ENCODE measurements at places on chromosomes 5 and 9.

DNA sequence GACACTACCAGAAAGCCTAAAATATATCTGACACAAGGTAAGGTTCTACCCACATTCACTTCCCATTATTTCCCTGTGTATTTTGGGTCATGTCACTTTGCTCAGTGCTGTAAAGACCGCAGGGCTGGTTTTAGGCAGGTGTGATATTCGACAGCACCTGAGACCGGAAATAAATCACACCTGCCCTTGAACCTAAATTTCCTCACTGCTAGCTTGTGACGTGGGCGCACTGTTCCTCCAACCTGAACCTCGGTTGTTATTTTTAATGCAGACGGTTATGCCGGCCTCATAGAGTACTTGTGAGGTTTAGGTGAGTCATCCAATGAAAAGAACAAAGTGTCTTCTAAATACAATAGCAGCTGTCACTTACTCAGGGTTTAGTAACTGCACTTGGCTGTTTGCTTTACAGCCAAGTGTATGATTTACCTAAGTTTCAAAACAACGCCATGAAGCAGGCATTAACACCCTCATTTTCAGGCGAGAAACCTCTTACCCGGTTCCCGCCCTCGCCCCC lies 20.7 kb upstream of the ZNF782 start:
- DNase-seq, result no peak

DNA sequence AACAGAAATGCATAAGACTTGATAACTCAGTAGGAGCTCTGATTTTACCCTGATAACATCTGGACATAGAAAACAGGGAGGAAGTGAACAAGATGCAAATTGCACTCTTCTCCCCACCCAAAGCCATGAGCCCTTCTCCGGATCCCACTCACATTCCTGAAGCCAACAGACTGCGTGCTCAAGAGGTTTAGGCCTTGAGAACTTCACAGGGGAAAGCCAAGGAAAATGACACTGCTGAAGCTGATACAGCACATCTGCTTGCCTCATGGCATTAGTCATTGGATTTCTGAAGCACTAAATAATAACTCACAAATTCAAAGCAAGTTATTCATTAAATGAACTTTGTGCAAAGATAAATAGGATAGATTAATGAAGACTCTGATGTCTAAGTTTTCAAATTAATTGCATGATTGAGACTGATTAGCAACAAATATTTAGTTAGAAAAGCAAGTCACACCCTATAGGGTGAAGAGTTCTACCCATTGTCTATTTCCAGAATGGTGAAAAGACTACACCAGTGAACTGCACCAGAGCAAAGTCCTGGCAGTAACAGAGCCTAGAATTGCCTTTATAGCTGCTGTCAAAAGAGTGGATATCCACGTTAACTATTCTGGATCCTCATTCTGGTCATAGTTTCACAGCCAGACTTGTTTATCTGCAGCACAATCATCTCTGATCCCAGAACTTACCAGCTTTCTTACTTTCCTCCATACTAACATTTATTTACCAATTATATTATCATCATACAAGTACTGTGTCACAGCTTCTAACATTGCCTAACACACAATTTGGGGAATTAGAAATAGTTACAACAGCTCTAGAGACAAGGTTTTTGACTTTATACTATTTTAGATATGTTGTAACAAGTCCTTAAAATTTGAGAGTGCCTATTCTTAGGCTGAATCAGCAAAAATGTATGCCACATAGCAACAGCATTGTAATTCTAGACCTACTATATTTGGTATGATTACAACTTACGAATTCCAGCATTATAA lies 432.1 kb upstream of the RGMB start:
- DNase-seq, result no peak

GRCh38 chr9:76610011-76610352 lies 151.0 kb downstream of the GCNT1 start:
- DNase-seq, result peak; percentile 78

DNA sequence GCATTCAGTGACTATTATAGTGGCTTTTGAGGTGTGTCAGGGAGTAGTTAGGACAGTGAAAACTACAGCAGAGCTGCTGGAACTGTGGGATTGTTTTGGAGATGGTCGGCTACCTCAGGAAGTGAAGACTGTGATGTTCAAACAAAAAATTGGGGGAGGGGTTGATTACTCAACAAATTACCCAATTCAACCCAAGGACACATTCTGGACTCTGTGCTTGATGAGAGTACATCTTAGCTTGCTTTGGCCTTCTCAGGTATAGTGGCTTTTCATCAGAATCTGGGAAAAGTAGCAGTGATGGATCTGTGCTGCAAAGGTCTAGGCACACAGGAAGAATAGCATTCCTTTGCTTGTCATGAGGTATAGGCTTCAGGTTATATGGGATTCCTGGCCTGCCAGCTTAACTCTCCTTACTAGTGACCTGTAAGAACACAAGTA lies 47.0 kb downstream of the SLC44A1 start:
- DNase-seq, result no peak

- peak; percentile 68 for DNase-seq
Observed at GRCh38 chr5:74378464-74378863, 262.1 kb downstream of the ENC1 start.

DNA sequence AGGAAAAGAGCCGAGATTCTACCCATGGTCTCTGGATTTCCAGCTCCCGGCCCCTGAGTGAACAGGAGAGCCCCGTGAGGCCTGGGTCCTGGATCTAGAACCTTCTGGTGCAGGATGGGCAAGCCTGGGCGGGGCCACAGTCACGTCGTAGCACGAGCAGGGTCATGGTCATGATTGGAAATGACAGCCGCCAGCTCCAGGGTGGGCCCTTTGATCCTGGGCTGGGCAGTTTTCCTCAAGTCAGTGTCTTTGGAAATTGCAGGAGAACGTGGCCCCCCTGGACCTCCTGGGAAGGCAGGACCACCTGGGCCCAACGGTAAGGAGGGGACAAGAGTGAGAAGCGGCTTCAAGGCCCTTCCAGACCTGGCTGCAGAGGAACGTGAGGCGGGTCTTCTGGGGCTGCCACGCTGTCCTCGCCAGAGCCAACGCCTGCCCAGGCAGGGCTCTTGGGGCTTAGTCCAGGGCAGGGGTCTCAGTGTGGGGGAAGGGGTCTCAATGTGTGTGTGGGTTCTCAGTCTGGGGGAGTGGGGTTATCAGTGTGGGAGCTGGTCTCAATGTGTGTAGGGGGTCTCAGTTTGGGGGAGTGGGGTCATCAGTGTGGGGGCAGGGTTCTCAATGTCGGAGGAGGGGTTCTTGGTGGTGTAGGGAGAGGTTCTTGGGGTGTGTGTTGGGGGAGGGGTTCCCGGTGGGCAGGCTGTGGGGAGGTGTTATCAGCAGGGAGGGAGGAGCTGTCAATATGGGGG lies 2.6 kb downstream of the FCN2 start:
- no peak for DNase-seq

- no peak for DNase-seq
Observed at GRCh38 chr5:135013947-135014570, 20.0 kb downstream of the PITX1 start.

GRCh38 chr5:677131-678101 lies 15.7 kb downstream of the TPPP start:
- no peak for DNase-seq

GRCh38 chr9:11457825-11458790 lies 845.3 kb upstream of the PTPRD start:
- no peak for DNase-seq

DNA sequence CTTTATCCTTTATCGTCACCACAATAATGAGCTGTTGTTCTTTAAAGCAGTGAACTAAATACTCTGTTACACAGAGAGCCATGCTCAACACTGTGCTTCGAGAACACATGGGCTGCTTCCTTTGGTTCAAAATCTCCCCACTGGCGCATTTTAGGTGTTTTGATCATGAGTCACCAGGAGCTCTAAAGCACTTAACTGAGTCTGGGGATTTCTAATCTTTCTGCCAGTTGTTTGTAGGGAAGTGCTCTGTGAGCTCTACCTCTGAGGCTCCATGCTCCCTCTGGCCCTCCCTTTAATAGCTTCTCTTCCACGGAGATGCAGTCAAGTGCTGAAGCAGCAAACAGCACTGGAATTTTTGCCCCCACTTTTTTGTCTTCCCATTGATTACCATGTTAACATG lies 17.0 kb downstream of the ERAP2 start:
- no peak for DNase-seq

- no peak for DNase-seq
Observed at GRCh38 chr5:161167016-161167767, 315.2 kb upstream of the ATP10B start.

DNA sequence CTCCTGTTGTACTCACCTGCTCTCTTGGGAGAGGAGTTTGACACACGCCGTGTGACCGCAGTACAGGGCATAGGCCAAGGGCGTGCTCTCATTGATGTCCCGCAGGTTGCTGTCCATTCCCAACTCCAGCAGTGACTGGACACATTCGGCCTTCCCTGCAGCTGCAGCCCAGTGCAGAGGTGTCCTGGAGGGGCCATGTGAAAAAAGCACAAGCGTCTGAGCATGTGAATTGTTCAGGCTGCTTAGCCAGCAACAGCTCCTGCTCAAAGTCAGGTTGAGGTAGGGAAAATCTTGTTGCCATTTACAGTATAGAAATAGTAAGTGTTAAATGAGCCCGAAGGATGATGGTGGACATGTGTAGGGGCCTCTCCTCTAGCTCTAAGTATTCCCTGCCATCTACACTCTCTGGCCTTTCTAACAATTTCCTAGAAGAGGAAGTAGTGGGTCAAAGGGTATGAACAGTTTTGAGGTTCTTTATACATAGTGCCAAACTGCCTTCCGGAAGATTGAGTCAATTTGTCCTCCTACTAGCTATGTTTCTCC lies 116.5 kb downstream of the ANKRD55 start:
- DNase-seq, result no peak

GRCh38 chr5:156779436-156779835 lies 70.7 kb upstream of the PPP1R2B start:
- no peak for DNase-seq

GRCh38 chr5:2147504-2148311 lies 265.0 kb upstream of the IRX4 start:
- DNase-seq, result no peak

- no peak for DNase-seq
Observed at GRCh38 chr5:54959673-54960418, 25.5 kb downstream of the ESM1 start.

- DNase-seq, result no peak
Observed at GRCh38 chr5:136382071-136382470, 16.7 kb upstream of the TRPC7 start.

DNA sequence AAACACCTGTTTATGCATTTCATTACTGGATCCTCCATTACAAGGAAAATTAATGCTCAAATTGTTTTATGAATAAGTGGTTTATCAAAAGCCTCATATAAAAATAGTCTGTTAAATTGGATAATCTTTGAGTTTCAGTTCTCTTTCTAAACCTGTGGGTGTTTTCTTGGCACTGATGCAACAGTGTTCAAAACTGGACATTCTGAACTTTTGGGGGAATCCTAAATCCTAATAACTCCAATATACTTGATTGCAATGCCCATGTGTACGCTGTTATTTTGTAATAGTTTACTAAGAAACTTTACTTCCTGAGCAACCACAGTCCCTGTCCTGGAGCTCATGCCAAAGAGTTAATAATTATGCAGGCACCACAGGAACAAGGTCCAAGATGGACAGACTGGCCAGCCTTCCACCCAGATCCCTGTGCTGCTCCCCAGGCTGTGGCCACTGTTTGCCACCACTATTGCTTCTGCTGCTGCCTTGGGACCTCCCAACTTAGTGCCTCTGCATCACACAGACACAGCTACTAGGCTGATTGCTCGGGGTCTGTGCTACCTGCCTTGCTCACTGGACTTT lies 14.0 kb downstream of the IRGM start:
- no peak for DNase-seq

DNA sequence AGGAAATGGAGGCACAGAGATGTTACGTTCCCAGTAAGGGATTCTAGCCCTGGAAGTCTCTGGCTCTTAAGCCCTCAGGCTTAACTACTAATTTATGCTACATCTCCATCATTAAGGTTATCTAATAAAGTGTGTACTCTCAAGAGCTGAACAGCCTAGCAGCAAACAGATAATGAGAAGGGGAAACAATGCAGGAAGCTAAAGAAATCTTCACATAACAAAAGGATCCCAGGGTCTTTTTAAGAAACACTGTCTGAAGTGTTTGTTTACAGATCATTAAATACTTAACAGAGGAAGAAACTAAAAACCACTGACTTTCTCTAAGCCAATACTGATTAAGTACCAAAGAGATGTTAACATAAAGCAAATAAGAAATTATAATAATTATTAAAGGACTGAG lies 129.0 kb downstream of the PAPPA start:
- no peak for DNase-seq

- peak; percentile 13 for DNase-seq
Observed at GRCh38 chr5:72555871-72556270, 48.7 kb upstream of the ZNF366 start.

DNA sequence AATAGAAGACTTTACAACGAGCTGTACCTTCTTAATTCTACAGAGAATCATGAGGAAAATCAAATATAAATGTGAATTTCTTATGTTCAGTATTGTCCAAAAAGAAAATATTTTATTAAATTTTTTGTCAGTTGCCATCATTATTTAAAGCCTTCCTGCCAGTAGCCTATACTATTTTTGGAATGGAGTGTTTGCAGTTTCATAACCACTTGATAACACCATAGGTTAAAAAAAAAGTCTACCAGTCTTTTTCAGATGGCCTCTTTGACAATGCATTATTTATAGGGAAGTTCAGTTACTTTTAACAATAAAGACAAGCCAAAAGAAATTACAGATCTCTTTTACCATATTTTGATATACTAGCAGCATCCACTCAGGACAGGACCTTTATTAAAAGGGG lies 80.3 kb upstream of the CCDC152 start:
- no peak for DNase-seq

DNA sequence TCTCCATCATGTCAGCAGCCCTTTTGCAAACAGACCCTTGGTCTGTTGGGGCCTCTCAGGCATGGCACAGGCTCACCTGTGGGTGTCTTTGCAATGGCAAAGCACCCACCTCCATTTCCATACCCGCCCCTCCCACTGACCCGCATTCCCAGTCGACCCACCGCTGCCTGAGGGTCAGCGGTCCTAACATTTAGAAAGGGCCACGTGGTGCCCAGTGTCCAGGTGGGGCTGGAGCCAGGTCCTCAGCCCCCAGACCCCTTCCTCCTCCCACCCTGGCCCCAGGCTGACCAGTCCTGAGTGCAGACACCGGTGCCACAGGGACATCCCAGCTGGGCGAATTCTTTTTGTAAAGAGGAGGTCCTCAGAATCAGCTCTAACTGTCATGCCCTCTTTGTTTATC lies 43.3 kb upstream of the CEP72 start:
- DNase-seq, result no peak

- no peak for DNase-seq
Observed at GRCh38 chr5:39187831-39188731, 31.3 kb downstream of the FYB1 start.

DNA sequence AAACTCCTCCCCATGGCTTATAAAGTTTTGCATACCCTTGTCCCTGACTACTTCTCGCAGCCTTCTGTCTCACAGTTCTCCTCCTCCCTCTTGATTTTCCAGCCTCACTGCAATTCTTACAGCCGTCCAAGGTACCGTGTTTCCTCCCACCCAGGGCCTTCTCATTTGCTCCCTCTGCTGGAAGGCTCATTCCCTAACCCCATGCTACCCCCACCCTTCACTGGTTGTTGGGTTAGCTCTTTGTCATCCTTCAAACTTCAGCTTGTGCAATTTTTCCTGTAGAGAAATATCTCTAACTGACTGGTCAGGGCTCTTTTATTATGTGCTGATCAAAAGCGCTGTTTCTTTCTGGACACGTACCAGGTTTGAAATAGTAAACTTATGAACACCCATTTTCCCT lies 329.2 kb downstream of the EBF1 start:
- DNase-seq, result no peak
